ENCODE measurements at places on chromosomes 6 and 20.

- no peak for DNase-seq
These were observed 141.9 kb upstream of the ENPP5 start for GRCh38 chr6:46312654-46313053.

DNA sequence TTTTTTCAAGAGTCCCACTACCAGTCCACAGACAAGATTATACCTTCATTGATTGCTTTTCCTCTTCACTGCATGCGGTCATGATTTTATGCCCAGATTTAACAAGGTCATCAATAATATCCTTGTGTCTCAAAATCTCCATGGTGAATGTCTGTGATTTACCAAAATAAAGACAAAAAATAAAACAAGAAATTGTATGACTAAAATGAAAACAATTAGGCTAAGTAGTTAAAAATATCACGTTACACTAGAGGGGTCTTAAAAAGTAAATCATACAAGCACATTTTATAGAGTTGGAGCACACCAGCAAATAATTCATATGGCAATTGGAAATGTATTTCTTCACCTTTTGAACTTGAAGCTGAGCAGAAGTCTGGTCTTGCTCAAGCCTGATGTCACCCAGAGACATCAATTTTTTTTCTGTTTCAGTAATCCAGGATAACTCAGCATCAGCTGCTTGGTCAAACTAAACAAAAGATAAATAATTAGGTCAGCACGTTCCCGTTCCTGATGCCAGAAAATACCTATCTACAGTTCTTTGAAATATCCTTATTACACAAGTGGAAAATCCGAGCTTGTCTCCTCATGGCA lies 125.4 kb downstream of the DST start:
- no peak for DNase-seq

GRCh38 chr6:28632326-28632851 lies 106.7 kb downstream of the GPX5 start:
- DNase-seq: no peak

DNA sequence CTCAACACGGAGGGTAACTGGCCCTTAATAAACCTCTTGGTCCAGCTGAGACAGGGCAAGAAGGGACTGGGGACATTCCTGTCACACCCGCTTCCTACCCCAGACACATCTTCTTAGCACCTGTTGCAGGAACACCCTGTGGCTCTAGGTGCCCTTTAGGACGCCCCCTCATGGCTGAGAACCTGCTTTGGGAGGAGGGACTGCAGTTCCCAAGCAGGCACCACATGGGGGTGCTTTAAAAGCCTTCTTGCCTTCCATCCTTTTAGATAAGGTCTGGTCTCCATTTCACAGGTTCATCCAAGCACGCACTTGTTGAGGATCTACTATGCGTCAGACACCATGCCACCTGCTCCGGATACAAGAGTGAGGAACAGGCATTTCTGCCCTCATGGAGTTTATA lies 26.6 kb downstream of the NSFL1C start:
- DNase-seq: no peak

DNA sequence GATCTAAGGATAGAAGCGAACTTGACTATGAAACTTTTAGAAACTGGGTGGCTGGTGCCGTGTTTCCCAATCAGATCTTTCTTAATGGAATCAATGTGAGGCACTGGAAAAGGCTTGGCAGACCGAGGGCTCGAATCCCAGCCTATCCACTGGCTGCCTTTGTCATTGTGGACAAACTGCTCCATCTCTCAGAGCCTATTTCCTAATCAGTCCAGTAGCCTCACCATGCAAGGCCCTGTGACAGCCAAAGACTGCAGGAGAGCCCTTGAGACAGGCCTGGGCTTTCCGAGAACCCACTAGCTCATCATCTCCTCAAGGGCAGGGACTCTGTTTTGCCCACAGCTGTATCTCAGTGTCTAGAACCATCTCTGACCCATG lies 43.4 kb downstream of the SPDEF start:
- DNase-seq: no peak

GRCh38 chr6:41177287-41177686 lies 14.4 kb upstream of the TREM2 start:
- DNase-seq: no peak

GRCh38 chr6:11667876-11668275 lies 110.7 kb downstream of the ADTRP start:
- no peak for DNase-seq

DNA sequence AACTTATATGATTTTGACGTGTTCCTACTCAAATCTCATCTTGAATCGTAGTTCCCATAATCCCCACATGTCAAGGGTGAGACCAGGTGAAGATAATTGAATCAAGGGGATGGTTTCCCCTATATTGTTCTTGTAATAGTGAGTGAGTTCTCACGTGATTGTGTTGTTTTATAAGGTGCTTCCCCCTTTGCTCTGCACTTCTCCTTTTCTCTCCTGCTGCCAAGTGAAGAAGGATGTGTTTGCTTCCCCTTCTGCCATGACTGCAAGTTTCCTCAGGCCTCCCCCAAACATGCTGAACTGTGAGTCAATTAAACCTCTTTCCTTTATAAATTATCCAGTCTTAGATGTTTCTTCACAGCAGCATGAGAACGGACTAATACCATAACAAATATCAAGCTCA lies 83.2 kb downstream of the MANEA start:
- no peak for DNase-seq

GRCh38 chr6:88494401-88495140 lies 328.4 kb upstream of the CNR1 start:
- no peak for DNase-seq

DNA sequence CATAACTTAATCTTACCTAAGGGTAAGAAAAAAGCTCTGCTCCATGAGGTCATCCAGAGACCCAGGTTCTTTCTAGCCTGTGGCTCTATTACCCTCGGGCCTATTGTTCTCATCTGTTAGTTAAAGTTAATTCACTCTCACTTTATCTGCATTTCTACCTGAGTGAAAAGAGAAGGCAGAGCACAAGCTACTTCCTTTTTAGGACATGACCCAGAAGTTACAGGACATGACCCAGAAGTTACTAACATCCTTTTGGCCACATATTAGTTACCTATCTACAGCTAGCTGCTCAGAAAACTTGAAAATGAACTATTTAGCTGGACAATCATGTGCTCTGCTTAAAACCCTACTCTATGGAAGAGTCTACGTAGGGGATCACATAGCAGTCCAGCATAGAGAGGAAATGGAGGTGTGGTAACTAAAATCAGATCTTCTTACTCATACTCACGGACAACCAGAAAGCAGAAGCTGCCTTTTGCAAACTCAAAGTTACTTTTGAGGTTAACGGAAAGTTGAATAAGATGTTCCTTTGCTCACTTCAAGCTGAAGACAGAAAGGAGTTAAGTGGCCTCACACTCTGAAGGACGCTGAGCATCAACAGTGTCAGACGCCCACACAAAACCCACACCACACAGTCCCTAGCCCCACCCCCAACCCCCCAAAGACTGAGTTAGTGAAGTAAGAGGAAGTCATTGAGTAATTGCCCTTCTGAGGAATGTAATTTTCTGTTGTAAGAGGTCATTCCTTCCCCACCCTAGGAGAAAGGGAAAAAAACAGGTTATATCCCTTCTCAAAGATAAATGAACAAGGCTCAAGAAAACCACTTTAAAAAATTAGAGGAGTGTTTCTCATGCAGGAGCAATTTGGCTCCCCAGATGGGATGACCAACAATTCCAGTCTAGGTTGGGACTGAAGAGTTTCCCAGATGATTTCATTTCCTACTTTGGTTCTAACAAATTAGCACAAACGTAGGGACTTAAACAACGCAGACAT lies 45.9 kb upstream of the TAB2 start:
- no peak for DNase-seq

DNA sequence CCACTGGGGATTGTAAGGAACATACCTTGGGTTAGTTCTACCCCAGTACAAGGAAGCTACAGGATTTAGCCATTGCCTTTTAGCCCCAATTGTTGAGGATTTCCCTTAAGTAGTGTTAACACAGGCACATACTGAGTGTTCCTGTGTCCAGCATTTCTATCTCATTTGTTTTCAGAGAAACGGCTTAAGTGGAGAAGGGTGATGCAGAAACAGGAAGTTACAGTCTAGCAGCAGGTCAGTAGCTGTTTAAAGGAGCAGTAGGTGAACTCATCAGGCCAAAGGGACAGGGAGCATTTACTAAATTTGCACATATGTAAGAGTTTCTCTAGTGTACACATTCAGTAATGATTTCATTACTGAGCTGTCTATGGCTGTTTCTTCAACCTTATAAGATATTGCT lies 644.2 kb upstream of the GJE1 start:
- DNase-seq: no peak

DNA sequence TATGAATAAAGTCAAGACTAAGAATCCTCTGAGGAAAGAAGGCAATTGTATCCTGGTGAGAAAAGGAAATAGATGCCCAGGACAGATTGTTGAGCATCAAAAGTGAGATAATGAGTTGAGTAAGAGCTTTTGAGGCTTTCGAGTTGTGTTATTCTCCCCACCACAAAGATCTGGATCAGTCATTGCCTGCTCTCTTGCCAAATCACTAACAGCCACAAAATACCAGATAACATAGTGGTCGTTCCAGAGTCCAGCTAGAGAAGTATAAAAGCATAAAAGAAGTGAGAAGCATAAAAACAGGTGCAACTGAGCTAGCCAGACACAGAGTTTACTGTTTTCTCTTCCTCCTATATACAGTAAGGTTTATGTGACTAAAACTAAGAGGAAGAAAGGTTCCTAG lies 4.9 kb downstream of the SPINT4 start:
- DNase-seq: no peak

- DNase-seq: no peak
These were observed 139.1 kb downstream of the SLC24A3 start for GRCh38 chr20:19351542-19351941.

GRCh38 chr6:170523256-170524171 lies 29.6 kb downstream of the PSMB1 start:
- DNase-seq: no peak

- DNase-seq: no peak
These were observed 148.4 kb upstream of the EYA4 start for GRCh38 chr6:133092771-133093170.

DNA sequence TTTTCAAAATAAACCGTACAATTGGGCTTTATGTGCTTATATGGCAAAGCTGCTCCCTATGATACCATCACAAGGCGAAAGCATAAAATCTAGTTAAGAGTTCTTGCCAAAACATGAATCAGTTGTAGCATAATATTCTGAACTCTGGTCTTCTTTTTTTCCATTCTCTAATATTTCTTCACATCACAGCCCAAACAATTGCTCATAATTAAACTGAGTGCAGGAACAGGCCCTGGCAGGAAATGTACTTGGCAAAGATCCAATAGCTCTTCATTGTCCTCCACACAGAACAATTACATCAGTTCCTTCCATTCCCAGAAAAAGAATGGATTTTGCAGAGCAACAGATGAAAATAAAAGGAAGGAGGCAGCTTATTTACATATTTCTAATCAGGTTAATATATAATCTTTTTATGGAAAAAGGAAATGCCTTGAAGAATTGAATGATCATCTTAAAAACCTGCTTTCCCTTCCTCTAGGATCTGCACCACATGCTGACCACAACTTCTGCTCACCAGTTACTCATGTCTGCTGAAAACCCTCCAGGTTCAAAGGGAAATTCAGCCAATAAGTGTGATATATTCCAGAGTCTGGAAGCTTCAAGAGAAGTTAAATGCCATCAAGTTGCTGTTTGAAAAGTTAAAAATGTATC lies 123.3 kb upstream of the COL21A1 start:
- no peak for DNase-seq

DNA sequence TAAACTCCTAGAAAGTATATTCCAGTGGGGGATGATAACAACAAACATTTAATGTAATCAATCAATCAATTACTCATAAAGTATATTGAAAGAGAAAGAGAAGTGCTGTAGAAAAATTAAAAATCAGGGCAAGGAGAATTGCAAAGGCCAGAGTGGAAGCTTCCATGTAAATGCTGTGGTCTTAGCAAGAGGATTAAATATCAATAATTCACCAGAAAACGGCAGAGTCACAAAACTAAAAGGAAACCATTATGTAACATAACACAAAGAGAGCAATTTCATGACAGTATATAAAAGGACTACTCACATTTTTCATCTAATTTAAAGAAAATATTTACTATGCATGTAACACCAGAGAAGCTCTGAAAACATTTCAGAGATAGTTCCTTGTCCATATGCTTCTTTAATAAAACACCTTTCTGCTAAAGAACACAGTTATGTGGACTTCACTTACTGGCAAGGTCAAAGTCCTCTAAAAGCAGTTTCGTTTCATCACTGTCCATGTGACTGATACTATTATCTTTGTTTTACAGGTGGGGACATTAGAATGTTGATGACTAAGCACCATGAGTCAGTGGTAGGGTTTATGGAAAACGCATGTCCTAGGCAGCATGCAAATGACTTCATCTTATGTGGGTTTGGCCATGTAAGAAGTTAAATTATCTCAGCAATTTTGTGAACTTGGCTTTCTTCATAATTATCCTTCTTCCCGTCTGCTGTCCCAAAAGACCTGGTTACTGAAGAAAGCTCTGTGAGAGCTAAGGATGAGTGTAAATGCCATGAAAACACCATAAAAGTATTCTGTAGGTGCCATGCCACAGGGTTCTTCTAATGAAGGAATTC lies 185.8 kb upstream of the TENT5A start:
- DNase-seq: no peak

DNA sequence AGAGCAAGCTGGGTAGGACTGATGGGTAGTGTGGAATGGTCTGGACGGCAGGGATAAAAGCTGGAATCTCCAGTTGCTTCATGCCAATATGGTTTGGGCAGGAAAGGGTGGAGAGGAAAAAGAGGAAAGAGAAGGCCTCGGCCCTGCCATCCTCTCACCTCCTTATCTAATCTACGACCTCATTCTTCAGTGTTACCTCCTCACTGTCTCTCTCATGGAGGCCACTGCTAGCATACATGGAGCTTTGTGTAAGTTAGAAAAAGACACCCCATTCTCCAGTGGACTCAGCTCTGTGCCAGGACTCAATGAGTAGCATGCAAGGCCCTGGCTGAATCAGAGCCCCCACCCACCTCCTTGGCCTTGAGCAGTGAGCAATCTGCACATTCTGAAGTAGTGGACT lies 6.1 kb upstream of the ARID1B start:
- no peak for DNase-seq

DNA sequence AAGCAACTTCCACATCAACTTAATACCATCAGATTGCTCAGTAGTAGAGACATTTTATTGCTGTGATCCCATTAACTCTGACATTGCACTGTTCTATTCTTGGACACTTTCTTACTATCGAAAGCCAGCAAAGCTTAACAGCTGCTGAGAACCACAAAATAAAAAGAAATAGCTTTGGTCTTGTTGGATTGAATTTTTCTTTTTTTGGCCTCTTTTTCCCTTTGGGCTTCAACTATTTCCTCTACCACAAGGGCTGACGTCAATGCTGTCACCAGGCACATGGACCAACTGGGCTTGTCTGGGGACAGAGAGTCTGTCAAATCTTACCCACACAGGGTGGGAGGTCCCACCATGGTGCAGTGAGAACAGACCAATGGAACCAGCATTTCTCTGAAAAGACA lies 63.4 kb upstream of the ENPP5 start:
- no peak for DNase-seq

DNA sequence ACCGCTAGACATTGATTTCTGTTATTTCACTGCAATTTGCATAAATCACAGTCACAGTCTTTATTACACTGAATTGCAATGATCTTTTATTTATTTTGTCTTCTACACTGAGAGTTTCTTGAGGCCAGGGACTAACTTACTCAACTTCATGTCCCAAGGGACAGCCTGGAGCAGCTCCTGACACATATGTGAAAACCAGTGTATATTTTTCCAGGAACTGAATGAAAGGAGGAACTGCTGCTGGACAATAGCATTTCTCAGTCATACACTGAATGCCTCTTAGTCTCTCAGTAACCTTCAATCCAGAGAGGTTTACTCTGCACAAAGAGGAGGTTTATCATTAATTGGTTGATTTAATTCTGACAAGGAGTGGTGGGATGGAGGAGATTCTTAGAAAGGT lies 5.9 kb downstream of the F13A1 start:
- no peak for DNase-seq

All from SW 1271 (cell line).